ENCODE measurements at places on chromosomes 16 and 17.

DNA sequence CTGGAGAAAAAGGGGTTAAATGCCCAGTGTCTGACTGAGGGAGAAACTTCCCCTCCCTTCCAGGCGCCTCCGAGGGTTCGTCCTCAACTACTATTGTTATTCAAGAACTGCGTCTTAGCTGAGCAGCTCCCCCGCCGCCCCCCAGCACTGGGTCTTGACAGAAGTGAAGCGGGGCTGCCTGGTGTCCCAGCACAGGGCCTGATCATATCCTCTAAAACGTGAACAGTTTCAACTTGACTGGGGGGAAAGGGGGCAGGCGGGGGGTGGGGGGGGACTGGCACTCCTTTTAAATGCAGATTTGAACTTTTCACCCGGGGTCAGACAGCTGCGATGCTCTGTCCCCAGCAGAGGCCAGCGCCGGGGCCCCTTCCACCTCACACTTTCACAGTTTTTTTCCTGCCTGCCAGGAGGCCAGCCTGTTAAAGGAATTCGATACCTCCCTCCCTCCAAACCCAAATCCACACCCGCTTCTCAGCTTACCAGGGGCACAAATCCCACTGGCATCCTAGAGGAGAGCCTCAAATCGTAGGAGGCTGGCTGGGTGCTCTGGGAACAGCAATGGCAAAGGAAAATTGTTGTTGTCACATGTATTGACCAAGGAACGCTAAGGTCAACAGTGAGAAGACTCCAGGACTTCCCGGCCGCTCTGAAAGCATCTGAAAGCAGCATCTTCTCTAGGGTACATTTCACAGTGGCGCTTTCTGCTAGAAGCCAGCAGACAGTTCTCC, 14.5 kb downstream of the ZFHX3 start:
- DNase-seq, result no peak

GRCh38 chr17:65109990-65110680, 27.0 kb upstream of the RGS9 start:
- DNase-seq, result no peak

- DNase-seq, result no peak
These were observed 2.9 kb downstream of the CPPED1 start for GRCh38 chr16:12800817-12801216.

DNA sequence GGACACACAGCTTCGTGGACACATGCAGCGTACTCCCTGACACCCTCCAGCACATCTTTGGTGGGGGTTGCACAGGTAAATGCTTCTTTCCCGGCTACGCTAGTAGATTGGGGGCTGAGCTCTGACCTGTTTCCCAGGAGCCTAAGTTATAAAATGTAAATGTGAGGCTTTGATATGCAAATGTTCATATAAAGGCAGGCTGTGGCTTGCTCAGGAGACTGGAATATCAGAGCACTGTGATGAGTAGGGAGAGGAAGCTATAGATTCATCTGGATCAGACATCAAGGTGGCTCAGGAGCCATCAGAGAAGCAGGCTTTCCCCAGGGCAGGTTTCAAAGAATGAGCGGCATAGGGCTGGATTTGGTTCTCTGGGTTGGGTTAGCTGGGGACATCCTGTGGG, 3.4 kb upstream of the ETV4 start:
- DNase-seq, result no peak

- no peak for DNase-seq
These were observed 42.0 kb upstream of the XYLT1 start for GRCh38 chr16:17512636-17513220.

DNA sequence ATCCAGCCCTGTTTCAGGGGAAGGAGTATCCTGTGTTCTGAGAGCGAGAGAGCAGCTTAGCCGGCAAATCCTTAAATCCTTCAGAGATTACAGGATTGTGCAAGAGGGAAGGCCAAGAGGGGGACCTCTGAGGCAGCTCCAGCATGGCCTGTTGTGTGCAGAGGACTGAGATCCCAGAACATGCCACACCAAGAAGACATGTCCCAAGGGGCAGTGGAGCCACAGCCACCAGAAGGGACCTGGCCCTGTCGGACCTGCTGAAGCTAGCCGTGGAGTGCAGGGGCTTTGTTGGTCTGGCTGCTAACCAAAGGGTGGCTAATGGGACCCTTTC, 1.6 kb upstream of the MRC2 start:
- DNase-seq, result no peak

DNA sequence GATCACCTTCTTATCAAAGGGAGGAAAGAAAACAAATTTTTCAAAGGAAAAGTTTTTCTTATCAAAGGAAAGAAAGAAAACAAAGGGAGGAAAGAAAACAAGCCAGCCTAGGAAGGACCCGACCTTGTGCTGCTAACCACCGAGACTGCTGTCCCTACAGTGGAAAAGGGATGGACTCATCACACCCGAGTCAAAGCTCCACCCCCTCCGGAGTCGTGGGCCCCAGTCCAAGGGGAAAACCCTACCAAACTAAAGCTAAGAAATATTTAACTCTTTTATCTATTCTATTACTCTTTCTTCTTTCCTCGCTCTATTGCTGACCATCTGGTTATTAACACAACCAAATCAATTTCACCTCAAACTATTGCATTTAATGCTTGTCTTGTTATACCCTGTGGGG, 6.1 kb upstream of the ENDOV start:
- DNase-seq, result no peak

DNA sequence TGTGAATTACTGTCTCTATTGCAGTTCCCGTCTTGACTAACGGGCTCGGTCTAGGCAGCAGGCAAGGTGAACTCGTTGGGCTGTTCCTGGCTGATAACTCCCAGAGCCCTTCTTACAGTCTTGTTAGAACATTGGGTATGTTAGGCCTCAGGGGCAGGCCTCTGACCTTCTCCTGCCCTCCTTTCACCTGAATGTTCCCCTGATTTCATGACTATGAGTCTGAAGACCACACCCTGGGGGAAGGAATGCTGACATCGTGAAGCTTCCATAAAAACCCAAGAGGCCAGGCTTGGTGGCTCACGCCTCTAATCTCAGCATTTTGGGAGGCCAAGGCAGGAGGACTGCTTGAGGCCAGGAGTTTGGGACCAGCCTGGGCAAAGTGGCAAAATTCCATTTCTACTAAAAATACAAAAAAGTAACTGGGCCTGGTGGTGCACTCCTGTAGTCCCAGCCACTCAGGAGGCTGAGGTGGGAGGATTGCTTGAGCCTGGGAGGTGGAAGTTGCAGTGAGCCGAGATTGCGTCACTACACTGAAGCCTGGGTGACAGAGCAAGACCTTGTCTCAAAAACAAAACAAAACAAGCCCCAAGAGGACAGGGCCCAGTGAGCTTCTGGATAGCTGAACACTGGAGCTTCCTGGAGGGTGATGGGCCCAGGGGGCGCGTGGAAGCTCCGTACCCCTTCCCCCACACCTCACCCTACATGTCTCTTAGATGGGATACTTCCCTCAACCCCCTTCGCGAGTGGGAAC, 47.8 kb upstream of the FBXO47 start:
- DNase-seq, result no peak

DNA sequence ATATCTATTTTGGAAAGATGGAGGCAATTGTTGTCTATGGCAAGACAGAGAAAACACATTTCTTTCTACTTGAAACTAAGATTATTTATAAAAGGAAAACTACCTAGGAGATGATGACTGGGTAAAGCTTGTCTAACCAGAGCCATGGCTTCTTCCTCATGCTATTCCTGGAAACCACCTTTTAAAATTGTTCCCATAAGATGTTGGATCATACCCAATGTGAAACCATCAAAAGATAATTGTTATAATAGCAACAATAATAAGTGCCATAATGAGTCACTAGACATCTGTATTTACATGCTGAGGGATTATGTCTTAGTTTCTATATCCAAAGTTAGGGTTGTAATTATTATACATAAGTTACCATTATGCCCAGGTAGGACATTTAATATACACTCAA, 428.4 kb downstream of the KCNJ2 start:
- no peak for DNase-seq

- DNase-seq, result no peak
These were observed 923.8 kb upstream of the EEF2KMT start for GRCh38 chr16:6021276-6021943.

Data from ovary (tissue), 10 donors.